ENCODE measurements at places on chromosomes 1 and 21.
A peak's percentile ranks its signal among the peaks of the same experiment; 100 is the strongest.

- DNase-seq = no peak
Observed at GRCh38 chr1:39507230-39507928, 15.9 kb downstream of the BMP8A start.

DNA sequence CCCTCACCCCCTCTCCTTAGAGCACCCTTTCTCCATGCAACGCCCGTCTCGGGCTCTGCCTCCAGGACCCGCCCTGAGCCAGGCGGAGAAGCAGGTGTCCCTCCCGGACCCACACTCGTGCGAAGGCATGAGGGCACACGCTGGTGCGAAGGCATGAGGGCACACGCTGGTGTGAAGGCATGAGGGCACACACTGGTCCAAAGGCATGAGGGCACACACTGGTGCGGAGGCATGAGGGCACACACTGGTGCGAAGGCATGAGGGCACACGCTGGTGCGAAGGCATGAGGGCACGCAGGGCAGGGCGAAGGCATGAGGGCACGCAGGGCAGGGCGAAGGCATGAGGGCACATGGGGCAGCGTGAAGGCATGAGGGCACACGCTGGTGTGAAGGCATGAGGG, 5.8 kb upstream of the TMEM52 start:
- DNase-seq = no peak

DNA sequence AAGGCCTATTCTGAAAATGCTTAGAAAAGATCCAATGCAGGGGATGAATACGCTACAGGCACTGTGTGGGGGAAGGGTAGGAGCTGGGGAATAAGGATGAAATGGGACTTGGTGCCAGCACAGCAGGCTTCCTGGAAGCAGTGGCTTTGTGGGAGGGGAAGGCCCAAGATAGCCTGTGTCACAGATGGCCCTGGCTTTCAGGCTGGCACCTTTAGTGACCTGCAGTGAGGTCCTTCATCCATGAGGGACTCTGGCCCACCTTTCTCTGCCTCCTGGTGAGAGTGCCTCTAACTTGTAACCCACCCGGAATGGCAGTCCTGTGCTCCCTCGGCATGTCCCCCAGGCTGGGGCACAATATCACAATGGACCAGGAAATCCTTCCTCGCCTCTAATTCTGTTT, 919 bp downstream of the CHI3L1 start:
- DNase-seq = no peak

- no peak for DNase-seq
Observed at GRCh38 chr1:17687145-17687544, 68.0 kb upstream of the ACTL8 start.

DNA sequence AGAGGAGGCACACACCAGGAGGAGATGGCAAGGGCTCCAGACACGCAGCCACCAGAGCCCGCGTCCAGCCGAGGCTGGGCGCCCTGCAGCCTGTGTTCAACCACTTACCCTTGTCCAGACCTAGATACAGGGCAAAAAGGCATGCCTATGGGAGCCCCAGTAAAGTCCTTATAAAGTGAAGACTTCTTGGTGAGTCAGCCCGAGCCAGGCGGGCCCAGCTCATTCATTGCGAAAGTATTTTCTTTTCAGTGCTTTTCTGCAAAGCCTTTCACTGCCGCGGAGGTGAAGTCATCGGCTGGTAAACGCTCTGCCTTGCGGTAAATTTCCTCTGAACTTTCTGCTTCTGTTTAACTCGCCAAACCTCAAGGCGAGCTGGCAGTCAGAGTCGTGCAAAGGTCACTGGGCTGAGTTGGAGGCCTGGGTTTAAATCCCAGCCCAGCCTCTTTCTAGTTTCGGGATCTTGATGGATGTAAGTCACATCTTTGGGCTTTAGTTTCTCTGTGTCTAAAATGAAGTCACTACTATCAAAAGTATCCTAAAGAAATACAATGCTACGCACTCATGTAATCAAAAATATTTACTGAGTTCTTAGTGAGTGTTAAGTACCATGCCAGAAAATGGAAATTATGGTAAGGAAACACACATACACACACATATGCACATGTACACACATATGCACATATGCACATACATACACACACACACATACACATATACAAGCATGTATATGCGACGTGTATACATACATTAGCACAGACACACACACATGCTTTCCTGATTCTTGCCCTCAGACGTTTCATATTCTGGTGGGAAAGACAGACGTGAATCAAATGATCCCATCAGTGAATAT, 54.7 kb upstream of the IFFO2 start:
- peak; percentile 92 for DNase-seq

DNA sequence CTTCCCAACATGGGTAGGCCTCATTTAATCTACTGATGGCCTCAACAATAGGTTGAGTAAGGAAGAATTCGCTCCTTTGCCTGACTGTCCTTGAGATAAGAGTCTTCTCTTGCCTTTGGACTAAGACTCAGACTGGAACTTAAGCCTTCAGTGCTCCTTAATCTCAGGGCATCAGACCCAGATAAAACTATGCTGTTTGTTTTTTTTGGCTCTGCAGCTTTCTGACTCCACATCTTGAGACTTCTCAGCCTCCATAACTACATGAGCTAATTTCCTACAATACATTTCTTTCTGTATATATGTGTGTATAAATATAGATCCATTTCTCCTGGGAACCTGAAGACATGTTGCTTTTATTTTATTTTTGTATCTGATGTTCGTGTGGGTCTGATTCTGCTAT, 1470.7 kb upstream of the PRMT6 start:
- no peak for DNase-seq

- no peak for DNase-seq
Observed at GRCh38 chr1:107286125-107286524, 145.3 kb downstream of the NTNG1 start.

DNA sequence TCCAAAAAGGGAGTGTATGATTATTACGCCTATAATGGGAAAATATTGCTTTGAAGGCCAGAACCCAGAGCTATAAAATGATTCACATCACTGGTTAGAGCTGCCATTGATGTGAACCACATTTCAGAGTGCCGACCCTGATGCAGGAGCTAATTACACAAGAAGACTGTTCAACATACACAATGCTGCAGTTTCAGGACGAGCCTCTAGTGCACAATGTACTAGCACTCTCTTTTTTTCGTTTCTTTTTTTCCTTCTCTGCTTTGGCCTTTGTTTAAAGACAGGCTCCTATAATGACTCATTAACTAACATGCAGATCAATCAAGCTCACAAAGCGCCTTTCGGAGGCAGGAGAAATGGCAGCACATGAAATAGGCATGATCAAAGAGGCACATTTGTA, 66.0 kb upstream of the HMGB4 start:
- no peak for DNase-seq

DNA sequence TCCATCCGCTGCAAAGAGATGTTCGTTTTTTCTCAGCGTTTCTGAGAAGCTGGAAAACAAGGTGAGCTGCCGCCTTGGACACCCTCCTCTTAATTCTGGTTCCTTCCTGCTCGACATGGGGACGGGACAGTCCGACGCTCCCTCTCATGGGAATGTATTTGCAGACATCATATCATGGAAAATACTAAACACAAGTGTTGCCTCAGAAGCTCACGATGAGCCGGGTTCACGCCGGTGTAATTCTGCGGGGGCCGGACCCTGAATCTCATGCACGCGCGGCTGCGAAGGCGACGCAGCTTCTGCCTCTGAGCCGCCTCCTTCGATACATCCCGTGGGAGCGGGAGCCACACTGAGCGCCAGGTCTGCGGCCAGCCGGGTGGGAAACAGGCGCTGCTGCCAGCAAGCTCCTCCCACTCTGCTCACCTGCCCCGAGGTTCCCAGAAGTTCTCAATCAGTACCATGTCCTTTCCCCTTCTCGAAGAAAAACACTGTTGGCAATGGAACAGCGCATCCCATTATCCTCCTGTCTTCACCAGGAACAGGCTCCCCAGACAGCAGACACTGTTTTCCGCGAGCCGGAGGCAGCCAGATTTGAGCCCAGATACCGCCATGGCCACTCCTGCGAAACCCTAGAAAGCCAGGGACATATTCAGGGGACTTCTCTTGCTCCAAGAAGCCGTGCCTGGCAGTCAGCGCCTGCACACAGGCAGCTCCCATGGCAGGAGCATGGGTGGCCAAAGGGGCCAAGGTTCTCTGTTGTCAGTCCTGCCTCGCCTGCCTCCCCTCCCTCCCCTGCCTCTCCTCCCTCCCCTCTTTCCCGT, 98.0 kb downstream of the WDR4 start:
- DNase-seq = no peak

GRCh38 chr1:66327588-66327987, 206.4 kb upstream of the SGIP1 start:
- no peak for DNase-seq

DNA sequence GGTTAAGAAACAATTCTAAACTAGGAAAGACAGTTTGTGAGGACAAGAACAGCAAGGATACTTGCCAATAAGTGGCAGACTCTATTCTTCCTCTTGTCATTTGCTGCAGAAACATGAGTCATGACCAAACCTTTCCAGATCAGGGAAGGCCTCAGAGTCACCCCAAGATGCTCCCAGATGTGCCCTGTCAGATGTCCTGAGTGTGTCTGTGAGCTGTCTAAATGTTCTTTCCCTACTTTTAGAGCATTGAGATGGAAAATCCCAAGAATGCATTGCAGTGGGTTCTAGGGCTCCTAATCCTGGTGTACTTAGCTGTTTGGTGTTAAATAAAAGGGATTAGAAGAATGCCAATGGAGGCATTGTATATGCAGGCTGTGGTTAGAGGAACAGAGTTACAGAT, 57.5 kb upstream of the KIAA0040 start:
- no peak for DNase-seq

GRCh38 chr1:183226361-183226760, 40.3 kb downstream of the LAMC2 start:
- DNase-seq = no peak

GRCh38 chr1:41578712-41579335, 94.3 kb upstream of the EDN2 start:
- DNase-seq = peak; percentile 8

- no peak for DNase-seq
Observed at GRCh38 chr1:38671221-38671620, 188.4 kb downstream of the RRAGC start.

Measured in SW 1271 (cell line).